NCI-H774 (cell line): ENCODE measurements at places on chromosomes 6 and 20.

- DNase-seq, result no peak
Observed at GRCh38 chr6:38610050-38610625, 29.6 kb downstream of the BTBD9 start.

DNA sequence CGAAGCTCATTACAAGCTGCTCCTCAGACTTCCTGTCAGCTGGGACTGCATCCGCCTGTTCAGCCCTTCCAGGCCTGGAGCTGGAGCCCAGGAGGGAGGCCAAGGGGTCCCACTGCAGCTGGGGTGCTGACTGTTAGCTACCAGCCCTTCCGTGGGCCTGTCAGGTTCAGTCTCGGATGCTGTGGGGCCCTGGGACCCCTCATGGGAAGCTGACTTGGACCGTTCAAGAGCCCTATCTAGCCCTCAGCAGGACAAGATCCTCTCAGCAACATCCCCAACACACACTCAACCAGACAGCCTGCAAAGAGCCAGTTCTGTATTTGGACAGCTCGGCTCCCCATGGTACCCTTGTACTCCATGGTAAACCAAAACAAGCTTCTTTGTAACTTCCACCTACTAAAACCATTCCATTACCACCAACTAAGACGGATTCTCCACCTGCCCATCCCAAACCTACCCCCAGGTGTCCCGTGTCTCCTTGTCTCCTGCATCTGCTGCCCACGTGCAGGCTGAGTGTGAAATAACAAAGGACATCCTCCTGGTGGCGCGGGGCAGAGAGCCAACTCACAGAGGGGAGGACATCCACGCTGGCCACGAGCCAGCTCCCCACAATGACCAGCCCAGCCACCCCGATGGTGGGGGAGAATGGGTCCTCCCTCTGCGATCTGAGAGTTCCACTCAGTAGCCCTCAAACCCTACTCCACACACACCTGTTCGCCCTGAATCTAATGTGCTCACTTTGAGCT, 111.2 kb downstream of the TAF4 start:
- peak; percentile 35 for DNase-seq

DNA sequence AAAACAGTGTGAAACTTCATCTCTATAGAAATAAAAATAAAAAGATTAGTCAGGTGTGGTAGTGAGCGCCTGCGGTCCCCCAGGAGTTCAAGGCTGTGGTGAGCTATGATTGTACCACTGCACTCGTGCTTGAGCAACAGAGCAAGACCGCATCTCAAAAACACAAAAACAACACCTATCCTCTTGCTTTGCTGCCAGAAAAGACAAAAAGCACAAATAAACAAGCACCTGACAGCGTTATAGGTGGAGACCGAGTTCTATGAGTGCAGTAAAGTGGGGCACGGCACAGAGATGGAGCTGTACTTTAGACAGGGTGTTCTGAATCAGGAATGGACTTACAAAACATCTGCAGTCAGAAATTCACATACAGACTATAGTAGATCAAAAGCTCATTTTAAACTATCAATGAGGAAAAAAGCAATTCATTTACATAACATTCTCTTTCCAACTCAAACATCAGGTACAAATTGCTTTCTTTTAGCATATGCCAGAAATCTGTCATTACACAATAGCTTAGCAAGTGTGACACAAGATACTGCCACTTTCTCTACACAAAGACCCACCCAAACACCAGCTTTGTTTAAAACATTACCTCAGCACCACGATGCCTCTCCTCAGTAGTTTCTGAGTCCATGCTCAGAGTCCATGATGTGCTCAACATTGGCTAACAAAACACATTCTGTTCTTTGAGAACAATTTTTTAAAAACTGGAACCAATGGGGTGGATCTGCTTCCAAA, 10.1 kb downstream of the EZR start:
- peak; percentile 18 for DNase-seq

DNA sequence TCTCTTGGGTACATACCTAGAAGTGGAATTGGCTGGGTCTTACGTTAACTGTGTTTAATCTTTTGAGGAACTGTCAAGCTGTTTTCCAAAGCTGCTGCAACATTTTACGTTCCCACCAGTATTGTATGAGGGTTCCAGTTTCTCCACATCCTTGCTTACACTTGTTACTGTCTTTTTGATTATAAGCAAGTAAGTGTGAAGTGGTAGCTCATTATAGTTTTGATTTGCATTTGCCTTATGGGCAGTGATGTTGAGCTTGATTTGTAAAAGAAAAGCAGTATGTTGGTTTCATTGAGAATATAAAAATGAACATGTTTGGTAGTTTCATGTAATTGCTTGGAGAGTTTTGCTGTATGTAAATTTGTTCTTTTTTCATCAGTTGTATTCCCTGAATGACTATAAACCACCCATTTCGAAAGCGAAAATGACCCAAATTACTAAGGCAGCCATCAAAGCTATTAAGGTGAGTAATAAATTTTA, 40.4 kb downstream of the SCAF8 start:
- no peak for DNase-seq
